ENCODE measurements at places on chromosomes 5 and 9.
A peak's percentile ranks its signal among the peaks of the same experiment; 100 is the strongest.

DNA sequence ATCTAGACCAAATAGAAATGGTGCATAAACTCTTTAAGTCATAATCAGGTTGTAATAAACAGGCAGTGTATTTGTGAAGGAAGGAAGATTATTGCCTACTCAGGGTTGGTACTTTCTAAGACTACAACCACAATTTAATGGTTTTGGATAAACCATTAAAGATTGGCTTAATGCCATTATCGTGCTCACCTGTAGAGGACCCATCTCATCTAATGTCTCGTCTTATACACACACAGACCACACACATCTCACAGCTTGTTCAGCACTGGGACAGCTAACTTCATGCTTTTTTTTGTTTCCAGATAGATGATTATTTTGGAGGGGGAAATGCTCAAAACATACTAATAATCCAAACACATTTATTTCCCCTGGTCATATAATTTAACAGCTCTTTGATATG is 175.7 kb upstream of the SLC12A2 start:
- DNase-seq: no peak

GRCh38 chr9:109923471-109923760 is 143.4 kb downstream of the PALM2AKAP2 start:
- no peak for DNase-seq

GRCh38 chr9:27109621-27110020 is 596 bp downstream of the TEK start:
- DNase-seq: no peak

- DNase-seq: no peak
These were observed 577.2 kb upstream of the ZNF608 start for GRCh38 chr5:125323613-125324012.

DNA sequence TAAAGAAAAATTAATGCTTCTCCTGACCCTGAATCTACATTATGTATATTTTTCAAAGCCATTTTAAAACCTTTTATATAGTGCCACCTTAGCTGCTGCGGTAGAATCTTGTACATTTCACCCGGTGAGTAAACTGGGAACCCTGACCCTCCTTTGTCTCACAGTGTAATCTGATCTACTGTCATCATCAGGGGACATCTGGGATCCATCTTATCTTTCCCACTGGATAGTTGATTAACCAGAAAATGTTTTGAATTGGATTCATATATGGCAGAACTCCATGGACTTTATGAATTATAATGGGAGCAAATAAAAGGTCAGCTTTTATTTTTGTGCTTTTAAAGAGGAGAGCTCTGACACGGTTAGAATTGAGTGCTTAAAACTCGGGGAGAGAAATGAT is 95.0 kb downstream of the ADAMTSL1 start:
- no peak for DNase-seq

GRCh38 chr5:113084402-113085083 is 107.9 kb downstream of the DCP2 start:
- DNase-seq: no peak

- peak; percentile 66 for DNase-seq
These were observed 1.3 kb downstream of the CD72 start for GRCh38 chr9:35616681-35617459.

- no peak for DNase-seq
These were observed 17.0 kb downstream of the BICD2 start for GRCh38 chr9:92747459-92748232.

DNA sequence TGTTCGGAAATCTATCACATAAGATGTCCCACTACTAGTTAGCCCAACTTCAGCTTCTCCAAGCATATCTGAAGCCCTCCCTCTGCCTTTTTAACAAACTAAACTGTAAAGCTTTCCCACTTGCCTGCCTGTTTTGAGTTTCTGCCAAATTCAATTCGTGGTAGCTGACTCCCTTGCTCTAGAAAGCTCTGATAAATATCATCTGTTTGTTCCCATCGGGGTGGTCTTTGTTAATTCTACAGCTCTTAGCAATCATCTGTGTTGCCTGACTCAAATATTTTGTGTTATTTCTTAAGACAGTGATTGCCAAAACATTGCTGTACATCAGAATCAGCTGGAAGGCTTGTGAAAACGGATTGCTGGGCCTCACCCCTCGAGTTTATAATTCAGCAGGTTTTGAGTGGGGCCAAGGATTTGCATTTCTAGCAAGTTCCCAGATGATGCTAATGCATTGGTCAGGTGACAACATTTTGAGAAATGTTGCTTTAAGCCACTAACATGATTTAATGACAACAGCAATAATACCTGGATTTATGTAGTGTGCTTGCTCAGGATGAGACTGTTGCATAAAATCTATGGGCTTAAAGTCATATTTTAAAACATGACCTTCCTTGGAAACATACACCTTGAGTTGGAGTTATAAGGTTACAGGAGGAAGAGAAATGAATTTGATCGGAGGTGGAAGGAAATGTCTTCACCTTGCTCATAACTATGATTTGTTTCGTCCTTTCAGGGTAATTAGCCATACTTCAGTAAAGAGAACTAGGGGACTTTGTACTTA is 631.9 kb downstream of the PSAT1 start:
- no peak for DNase-seq

- DNase-seq: no peak
These were observed 2.1 kb upstream of the SPOCK1 start for GRCh38 chr5:137501226-137501625.

DNA sequence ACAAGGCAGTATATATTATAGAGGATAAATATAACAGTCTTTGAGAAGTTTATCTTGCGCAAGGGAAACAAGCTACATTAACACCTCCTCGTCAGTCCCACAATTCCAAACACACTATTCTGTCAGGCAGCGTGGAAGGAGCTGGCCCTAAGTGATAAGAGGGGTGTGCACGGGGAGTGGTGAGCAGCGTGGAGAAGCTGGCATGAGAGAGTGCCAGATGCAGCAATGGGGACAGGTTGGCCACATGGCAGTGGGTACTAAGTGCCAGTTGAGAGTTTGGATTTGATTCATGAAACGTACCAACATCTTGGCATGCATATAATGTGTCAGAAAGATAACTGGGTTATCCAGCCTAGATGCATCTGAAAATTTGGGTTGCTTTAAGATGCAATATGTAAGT is 460.2 kb downstream of the ICE1 start:
- no peak for DNase-seq

DNA sequence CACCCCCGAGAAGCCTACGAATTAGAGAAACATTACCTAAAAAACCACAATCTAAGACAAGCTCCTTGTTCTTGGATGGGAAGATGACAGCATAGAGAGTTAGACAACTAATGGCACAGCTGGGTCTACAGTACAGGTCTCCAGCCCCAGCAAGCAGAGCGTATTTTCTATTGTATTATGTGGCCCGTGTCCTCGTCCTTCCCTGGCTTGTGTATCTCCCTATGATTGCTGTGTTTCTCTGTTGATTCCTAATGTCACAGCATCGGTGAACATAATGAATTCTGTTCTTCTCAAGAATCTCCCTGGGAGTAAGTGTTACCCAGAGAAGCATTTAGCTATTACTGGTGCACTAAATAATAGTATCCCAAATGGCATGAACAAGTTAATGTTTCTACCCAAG is 66.8 kb upstream of the CEP78 start:
- DNase-seq: no peak

DNA sequence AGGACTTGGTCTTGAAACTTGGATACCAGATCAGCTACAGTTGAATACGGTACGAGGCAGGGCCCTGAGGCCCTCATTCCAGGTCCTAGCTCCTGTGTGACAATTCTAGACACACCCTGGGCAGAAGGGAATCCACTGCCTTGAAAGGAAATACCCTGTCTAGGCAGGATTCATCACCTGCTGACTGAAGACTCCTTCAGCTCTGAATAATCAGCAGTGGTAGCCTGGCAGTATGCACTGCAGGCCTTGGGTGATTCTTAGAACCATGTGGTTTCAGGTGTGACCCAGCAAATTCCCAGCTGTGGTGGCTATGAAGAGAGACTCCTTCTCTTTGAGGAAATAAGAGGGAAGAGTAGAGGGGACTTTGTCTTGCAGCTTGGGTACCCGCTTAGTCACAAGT is 17.2 kb upstream of the EFNA5 start:
- DNase-seq: no peak

DNA sequence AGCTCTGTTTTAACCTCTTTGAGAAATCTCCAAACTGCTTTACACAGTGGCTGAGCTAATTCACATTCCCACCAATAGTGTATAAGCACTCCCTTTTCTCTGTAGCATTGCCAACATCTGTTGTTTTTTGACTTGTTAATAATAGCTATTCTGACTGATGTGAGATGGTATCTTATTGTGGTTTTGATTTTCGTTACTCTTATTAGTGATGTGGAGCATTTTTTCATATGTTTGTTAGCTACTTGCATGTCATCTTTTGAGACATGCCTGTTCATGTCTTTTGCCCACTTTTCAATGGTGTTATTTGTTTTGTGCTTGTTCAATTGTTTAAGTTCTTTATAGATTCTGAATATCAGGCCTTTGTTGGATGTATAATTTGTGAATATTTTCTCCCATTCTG is 225.2 kb upstream of the TRPC7 start:
- DNase-seq: no peak

GRCh38 chr5:35161652-35162273 is 68.5 kb downstream of the PRLR start:
- DNase-seq: no peak

DNA sequence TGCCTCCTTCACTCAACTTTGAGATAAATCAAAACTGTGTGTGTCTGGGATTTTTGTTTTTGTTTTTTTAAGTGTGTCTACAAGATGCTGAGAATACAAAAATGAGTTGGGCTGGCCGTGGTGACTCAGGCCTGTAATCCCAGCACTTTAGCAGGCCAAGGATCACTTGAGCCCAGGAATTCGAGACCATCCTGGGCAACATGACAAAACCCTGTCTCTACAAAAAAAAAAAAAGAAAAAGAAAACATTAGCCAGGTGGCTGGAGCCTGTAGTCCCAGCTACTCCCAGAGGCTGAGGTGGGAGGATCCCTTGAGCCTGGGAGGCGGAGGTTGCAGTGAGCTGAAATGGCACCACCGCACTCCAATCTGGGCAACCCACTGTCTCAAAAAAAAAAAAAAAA is 21.0 kb downstream of the HNRNPK start:
- DNase-seq: no peak

GRCh38 chr5:135254183-135254582 is 144.8 kb downstream of the MACROH2A1 start:
- no peak for DNase-seq

- DNase-seq: no peak
These were observed 64.6 kb downstream of the EHMT1 start for GRCh38 chr9:137683262-137683864.

DNA sequence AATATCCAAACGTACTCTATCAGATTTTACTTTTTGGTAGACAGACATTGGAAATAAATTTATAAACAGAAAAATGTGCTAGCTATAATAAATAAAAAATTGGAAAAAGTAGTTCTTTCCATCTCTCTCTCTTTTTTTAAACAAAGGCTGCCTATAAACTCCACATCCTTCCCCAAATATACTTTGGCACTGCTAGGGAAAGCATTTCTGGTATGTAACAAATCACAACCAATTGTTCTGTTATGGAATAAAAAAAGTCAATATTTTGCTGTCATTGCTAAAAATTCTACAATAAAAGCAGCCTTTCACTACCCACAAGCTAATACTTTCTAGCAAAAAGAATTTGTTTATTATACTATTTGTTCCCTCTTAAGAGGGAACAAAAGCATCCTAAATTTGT is 169.2 kb upstream of the TARS1 start:
- DNase-seq: no peak

- no peak for DNase-seq
These were observed 1.5 kb upstream of the OR1N2 start for GRCh38 chr9:122551371-122551770.

- no peak for DNase-seq
These were observed 19.1 kb upstream of the AK3 start for GRCh38 chr9:4760122-4760521.

GRCh38 chr5:55021821-55022220 is 2.2 kb upstream of the GZMK start:
- no peak for DNase-seq

DNA sequence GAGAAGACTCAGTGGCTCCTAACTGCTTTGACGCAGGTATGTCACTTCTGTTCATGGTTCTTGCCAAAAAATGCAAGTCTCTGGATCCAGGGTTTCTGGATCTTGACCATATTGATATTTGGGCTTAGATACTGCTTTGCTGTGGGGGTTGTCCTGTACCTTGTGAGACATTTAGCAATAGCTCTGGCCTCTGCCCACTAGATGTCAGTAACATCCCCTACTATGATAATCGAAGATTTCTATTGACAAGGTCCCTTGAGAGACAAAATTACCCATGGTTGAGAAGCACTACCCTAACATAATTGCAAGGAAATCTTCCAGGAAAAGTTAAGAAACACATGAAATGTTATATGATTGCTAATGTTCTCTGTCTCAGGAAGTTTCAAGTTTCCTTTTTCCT is 285.4 kb downstream of the TMEM232 start:
- DNase-seq: no peak

DNA sequence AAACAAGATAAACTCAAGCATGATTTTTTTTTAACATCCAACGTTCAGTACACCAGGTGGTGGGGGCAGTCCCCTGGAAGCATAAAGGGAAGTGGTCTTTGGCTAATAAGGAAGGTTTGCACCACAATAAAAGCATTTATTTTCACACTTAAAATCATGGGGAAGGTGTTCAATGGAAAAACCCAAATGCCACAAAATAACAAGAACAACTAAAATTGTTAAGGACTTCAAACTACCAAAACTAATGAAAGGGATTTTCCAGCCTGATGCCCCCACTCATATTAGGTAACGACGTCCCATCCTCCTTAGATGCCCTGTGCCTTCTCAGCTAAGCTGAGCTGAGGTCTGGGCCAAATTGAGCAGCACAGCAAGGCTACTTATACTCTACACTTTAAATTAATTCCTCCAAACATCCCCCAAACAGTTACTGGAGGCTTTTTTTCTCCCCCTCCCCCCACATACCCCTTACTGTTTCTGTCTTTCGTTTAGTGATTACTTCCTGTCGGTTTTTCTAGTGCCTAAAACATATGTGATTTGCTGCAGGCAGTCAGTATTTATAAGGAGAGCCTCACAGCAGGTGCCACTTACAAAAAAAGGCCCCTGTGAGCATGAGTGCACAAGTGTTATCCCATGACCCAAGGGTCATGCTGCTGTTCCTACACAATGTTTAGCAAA is 259.7 kb upstream of the ZNF608 start:
- no peak for DNase-seq

GRCh38 chr5:84381502-84382362 is 2.9 kb downstream of the EDIL3 start:
- DNase-seq: no peak

DNA sequence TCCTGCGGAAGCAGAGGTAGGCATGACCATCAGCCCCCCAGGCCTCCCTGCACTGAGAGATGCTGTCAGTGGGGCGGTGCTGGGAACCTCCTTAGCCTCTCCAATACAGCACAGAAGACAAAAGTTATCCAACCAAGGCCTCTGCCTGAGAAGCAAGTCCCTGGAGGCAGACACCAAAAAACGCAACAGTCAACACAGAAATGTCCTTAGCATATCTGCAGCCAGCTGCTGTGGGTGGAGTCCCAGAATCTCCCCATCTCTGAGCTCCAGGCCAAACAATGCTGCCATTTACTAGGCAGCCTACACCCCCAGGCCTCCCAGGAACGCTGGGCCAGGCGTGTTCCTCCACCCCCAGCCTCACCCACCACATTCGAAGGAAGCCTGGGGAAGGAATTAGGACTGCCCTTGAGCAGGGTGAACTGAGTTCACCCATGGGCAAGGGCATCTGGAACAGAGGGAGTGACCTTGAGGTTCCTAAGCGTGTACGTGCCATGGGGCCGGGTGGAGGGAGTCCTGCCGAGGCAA is 43.7 kb downstream of the STK10 start:
- no peak for DNase-seq

Measured in CD4-positive, alpha-beta T cell treated with Interleukin-2 at 100 ng/mL for 4 hours (primary cell).